MM.1S (cell line): ENCODE measurements at places on chromosomes 1 and 21.
A peak's percentile ranks its signal among the peaks of the same experiment; 100 is the strongest.

DNA sequence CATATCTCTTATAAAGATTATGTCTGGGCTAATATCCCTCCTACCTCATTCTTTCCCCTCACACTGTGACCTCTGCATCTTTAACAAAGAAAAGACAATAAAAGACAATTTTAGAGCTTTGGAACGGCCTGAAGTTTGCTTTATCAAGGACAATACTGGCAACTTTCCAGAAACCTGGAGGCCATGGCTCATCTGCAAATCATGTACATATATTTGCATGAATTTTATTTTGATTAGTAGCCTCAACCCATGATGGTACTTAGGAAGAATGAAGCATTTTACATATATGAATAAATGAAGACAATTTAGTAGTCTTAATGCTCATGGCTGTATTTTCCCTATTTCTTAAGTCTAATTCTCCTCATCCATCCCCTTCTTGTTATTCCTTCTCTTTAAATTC, 612.2 kb upstream of the CXADR start:
- no peak for DNase-seq

DNA sequence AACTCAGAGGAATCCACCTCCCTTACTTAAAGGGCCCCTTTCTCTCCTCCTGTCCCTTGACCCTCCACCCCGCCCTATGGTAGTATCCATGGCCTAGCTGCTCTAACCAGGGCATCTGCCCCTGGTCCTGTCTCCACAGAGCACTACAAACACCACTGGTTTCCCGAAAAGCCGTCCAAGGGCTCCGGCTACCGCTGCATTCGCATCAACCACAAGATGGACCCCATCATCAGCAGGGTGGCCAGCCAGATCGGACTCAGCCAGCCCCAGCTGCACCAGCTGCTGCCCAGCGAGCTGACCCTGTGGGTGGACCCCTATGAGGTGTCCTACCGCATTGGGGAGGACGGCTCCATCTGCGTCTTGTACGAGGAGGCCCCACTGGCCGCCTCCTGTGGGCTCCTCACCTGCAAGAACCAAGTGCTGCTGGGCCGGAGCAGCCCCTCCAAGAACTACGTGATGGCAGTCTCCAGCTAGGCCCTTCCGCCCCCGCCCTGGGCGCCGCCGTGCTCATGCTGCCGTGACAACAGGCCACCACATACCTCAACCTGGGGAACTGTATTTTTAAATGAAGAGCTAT, 1.7 kb downstream of the BTG2 start:
- DNase-seq, result peak; percentile 51

DNA sequence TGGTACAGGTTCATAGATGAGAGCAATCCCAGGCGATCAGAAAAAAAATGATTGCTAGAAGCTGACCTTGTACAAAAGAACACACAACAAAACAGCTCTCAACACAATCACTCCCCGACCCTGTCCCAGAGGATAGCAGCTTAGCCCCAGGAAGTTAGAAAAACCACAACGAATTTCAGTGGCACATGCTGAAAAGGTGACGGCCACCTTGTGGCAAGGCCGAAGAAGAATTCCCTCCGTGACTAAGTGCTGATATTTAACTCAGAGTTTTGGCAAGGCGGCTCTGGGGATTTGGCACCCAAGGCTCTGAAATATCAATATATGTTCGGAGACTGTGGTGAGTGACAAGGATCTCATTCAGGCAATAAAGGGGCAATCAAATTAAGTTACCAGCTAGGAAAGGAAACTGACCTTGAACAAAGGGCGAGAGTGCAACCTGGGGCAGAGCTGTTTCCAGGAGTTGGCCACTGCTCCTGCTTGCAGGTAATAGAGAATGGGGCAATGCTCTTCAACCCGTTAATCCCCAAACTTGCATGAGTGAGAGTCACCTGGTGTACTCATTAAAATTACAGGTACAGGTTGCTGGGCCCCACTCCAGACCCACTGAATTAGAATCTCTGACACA, 96.2 kb downstream of the BEND5 start:
- DNase-seq, result peak; percentile 32

DNA sequence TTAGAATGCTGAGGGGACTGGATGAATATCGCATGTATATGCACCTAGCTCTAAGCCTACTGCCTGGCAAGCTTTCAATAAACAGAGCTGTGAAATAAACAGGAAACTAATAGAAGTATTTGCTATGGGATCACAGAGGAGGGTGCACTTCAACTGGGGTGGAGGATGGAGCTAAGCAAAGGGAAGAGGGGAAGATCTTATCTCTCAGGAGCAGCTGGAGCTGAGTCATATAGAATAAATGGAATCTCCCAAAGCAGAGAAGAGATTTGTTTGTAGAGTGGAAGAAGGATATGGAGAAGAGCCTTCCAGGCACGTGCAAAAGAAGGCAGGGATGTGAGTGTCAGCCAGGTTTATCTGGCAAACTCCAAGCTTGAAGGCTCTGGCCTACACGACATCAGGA, 17.0 kb upstream of the KCNA10 start:
- DNase-seq, result no peak

DNA sequence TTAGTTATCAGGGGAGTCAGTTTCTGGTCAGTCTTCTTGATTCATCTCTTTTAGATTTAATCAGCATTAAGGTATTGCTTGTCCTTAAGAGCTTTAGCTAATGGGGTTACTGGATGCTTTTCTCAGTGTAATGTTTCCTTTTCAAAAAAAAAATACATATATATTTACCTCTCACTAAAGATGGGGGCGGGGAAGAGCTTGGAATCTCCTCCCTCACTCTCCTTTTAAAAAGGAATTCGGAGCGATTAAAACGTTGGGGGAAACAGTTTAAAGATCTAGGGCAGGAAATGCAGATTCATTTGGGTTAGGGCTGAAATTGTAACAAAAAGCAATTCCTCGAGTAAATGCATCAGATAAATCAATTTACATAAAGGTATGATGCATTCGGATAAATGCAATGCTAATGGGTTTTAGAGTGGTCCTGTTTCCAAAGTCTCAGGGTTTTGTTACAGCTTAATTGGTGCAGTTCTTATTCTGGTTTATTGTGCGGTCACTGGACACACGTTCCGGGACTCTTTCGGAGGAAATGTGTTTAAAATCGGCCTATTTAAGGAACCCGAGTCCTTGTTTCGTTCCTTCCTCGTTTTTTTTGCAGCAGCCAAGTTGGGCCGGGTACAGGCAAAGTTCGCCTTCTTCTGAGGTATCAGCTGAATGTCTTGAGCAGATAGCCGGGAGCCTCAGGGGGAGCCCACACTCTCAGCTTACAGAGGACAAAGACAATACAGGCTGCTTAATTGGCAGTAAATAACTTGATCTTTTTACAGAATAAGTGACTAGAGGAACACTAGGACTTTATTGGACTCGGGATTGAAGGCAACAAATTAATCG, 1.6 kb downstream of the LMO4 start:
- peak; percentile 54 for DNase-seq

- DNase-seq, result no peak
Observed at GRCh38 chr1:44848456-44849181, 5.6 kb upstream of the PTCH2 start.

DNA sequence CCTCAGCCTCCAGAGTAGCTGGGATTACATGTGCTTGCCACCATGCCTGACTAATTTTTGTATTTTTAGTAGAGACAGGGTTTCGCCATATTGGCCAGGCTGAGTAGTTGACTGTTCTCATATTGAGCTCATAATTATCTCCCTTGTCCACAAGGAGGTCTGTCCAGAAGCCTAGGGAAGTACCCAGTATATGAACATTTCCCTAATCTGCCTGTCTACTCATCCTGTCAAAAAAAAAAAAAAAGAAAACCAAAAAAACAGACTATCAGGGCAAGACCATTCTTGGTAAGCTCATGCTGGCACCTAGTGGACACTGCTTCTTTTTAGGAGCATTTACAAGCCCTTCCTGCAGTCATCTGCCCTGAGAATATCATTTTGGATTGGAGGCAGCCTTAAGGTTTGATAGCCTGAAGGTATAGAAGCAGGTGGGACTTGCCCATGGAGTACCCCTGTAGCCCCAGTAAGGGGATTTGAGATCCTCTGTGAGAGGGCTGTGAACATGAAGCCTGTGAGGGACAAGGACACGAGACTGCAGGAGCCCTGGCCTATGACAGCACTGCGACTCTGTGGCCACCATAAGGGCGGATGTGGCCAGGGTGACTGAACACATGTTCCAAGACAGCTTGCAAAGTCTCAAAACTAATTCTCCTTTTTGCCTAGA, 10.8 kb upstream of the DUSP12 start:
- DNase-seq, result peak; percentile 66

- DNase-seq, result no peak
Observed at GRCh38 chr1:168260393-168260792, 20.3 kb upstream of the TBX19 start.

DNA sequence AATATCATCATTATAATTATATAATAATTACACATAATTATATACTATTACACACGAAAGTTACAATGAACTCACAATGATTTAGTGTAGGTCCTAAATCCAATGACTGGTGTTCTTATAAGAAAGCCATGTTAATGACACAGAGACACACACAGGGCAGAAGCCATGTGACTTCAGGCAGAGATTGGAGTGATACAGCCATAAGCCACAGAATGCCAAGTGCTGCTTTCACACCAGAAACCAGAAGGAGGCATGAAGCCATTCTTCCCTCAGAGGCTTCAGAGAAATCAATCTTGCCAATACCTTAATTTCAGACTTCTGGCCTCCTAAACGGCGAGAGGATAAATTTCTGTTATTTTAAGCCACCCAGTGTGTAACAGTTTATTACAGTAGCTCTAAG, 147.4 kb upstream of the KRTAP19-8 start:
- no peak for DNase-seq

DNA sequence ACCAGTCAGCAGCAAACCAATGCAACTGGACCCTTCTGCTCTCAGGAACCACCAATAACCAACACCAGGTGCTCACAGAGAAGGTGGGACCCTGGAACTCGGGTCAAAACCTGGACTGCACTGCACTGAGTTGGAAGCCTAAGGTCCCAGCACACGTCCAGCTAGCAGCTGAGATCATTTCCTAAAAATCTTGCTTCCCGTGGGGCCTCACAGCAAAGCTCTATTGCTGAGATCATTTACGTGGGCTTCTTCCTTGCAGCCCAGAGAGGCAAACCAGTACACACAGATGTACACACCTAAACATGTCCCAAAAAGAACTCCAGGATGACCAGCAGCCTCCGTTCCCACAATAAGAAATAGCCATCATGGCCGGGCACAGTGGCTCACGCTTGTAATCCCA, 22.8 kb upstream of the STMN1 start:
- DNase-seq, result no peak

GRCh38 chr1:233261695-233262094, 33.8 kb downstream of the PCNX2 start:
- DNase-seq, result no peak

DNA sequence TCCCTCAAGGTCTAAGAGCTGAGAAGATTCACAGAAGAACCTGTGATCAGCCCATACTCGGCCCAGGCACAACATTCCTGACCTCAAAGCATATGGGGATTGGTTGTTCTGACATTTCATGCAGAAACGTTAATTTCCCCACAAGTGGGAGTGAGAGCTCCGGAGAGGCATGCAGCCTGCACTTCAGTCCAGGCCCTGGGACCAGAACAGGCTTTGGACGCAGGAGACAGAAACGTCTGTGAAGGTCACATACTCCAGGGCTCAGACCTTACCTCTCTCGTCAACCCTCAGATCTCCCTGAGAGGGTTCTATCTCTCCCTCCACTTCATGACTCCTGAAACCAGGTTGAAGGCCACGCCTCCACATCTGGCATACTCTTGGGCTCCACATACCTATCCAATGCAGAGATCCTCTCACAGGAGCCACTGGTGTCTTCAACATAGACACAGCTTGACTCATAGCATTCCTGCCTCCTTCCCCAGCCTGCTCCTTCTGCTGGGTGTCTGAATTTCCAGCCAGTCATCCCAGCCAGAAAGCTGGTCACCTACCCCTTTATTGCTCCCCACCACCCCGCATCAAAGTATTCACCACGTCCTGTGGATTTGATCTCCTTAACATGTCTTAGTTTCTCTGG, 149.2 kb downstream of the OMA1 start:
- no peak for DNase-seq

GRCh38 chr1:17140279-17140678, 21.0 kb upstream of the PADI2 start:
- DNase-seq, result no peak

DNA sequence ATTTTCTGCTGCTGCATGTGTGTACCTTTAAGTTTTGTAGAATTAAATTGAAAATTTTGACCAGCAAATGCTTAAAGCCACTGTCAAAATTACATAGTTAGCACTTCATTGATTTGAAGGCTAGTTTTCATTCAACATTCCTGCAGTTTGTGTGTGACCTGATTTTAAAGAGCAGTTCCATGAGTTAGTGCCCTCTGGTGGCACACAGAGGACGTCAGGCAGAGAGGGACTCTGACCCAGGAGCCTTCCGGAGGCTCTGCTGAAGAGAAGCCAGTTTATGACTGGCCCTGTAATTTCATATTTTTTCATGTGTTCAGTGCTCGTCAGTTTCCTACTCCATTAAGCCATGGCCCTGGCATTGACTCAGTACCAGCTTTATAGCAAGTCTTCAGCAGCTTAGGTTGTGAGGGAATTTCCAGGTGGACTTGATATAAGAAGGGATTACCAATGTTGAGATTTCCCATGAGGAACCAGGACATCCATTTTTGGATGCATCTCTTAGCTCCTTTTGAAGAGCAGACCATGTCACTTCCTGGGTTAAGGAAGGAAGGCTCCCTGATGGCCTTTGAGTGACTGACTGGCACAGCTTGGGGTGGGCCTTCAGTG, 104.7 kb downstream of the CAMTA1 start:
- DNase-seq, result peak; percentile 42

DNA sequence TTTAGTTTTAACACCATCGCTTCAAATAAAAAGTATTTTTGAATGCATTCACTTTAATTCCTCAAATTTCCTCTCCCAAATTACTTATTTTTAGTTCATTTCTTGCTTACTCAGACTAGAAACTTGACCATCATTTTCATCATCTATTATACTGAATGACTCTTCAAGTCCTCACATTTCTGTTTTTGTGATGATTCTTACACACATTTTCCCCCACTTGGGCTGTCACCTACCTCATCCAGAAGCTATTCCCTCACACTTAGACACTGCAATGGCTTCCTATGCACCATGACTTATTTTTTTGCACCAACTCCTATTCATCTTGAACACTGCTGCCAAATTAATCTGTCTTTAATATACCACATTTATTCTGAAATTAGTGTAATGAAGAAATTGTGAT, 239.6 kb upstream of the DUSP10 start:
- DNase-seq, result no peak

- no peak for DNase-seq
Observed at GRCh38 chr1:89786628-89787214, 34.1 kb upstream of the LRRC8D start.

GRCh38 chr1:89918127-89918793, 76.7 kb upstream of the ZNF326 start:
- DNase-seq, result no peak
